ENCODE measurements at places on chromosomes 4 and X.
A peak's percentile ranks its signal among the peaks of the same experiment; 100 is the strongest.

DNA sequence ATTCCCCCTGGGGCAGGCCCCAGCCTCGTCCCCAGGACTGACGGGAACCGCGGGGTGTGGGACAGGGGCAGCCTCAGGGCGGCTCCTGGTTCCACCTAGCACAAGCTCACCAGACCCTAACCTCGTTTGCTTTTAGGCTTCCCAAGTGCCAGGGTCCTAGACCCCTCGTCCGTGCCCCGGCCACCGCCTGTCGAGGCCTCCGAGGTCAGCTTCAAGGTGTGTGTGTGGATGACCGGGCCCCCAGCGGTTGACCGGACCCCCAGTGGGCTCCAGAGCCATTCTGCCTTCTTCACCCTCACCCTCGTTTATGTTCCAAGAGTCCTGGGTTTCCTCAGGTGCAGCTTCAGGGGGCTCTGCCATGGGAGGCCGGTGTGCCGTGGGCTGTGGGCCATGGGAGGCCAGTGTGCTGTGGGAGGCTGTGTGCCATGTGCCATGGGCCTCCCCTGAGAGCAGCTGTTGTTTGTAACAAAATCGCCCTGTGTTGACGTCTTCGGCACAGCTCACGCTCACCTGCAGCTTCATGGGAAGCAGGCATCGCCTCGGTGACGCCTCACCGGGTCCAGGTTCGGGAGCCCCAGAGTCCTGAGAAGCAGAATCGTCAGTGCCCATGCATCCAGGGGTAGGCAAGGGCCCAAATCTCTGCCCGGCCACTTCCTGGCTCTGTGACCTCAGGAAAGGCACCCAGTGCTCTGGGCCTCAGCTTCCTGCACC, 43.0 kb upstream of the HMX1 start:
- no peak for DNase-seq
- H3K36me3 ChIP-seq = no peaks in the 10 kb centered on the region
- H3K27me3 ChIP-seq = no peaks in the 10 kb centered on the region

DNA sequence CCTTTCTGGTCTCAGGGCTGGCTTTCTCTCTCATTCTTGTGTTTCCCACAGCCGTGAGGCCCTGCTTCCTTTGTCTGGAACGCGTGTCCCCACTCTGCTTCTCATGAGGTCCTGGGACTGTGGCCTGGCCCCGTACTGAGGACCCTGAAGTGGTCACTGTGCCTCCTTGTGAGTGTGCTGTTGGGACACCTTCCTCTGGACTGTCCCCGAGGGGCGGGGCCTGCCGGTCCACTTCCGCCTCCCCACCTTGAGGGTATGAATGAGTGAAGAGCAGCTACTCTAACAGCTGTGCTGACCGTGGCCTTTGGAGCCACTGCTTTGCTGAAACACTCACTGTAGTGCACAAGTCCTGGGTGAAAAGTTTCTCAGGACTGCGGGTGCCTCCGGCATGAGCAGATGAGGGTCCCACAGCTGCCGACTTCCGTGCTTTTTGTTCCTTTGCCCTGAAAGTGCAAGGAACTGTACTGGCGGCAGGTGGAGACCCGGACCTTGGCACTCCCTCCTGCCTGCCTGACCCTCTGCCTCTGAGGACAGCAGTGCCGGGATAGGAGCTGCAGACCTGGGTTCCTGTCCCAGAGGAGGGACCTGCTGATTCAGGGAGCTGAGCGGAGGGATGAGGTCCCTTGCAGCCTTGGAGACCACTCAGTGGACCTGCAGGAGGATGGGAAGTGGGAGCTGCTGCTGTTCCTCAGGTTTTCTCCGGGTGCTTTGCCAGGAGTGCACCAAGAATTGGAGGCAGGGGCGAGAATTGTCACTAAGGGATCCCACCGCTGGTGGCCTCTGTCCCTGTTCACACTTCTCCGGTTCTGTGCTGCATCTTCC, 38.0 kb downstream of the HTT-AS start:
- no peaks in the 10 kb centered on the region for H3K27me3 ChIP-seq
- no peak overlapping the region for H3K27ac ChIP-seq
- no peaks in the 10 kb centered on the region for H3K4me1 ChIP-seq
- DNase-seq = no peak
- H3K4me3 ChIP-seq = no peak overlapping the region
- H3K36me3 ChIP-seq = no peaks in the 10 kb centered on the region

DNA sequence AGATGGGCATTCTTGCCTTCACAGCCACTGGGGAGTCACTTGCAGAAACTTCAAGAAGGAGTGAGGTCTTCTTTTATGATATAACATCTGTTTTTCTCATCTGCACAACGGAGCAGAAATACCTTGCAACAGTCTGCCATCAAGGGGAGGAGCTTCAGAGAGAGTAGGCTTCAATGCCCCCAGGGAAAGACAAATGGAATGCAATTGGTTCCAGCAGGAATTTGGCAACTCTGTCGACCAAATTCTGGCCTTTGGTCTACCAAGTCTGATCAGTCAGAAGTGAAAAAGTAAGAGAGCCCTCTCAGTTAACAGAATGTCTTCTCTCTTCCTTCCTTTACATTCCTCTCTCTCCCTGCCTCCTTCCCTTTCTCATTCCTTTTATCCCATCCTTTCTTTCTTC, 229.3 kb downstream of the IDS start:
- no peaks in the 10 kb centered on the region for H3K4me1 ChIP-seq
- DNase-seq = no peak
- H3K27ac ChIP-seq = no peak overlapping the region
- H3K4me3 ChIP-seq = no peak overlapping the region

GRCh38 chr4:15149839-15150592, 147.7 kb downstream of the CPEB2 start:
- H3K4me1 ChIP-seq = peaks cover 9% of the 10 kb centered on the region
- no peak overlapping the region for H3K4me3 ChIP-seq
- H3K27me3 ChIP-seq = no peaks in the 10 kb centered on the region
- peak overlapping the region; percentile 12 for H3K27ac ChIP-seq
- DNase-seq = peak; percentile 53
- no peaks in the 10 kb centered on the region for H3K36me3 ChIP-seq

DNA sequence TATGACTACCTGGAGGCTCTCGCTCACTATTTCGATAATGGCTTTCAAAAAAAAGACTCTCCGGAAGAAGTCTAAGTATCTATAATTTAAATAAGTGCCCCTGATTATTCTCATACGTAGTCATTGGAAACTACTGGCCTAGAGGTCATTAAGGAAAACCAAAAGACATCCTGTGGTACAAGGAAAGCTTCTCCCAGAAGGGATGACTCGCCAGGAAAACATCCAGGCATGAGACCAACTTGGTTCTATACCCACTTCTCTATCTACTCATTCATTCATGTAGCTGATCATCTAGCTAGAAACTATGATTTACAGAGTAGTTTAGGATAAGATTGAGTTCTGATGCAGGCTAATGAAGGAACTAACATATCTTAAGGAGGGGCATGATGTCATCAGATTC, 37.7 kb downstream of the SOX3 start:
- no peak for DNase-seq
- no peaks in the 10 kb centered on the region for H3K27me3 ChIP-seq
- H3K4me3 ChIP-seq = no peak overlapping the region

GRCh38 chr4:129682586-129682985, 586.6 kb downstream of the C4orf33 start:
- H3K4me3 ChIP-seq = no peak overlapping the region
- no peaks in the 10 kb centered on the region for H3K27me3 ChIP-seq
- H3K27ac ChIP-seq = no peak overlapping the region
- peak; percentile 23 for DNase-seq
- no peaks in the 10 kb centered on the region for H3K36me3 ChIP-seq
- no peaks in the 10 kb centered on the region for H3K4me1 ChIP-seq

- no peaks in the 10 kb centered on the region for H3K27me3 ChIP-seq
- H3K4me3 ChIP-seq = no peak overlapping the region
- H3K27ac ChIP-seq = no peak overlapping the region
- no peaks in the 10 kb centered on the region for H3K36me3 ChIP-seq
- DNase-seq = no peak
- H3K4me1 ChIP-seq = no peaks in the 10 kb centered on the region
Measured at GRCh38 chr4:135277980-135278315, 1076.4 kb upstream of the PABPC4L start.

- no peak for DNase-seq
- H3K27ac ChIP-seq = no peak overlapping the region
- H3K27me3 ChIP-seq = no peaks in the 10 kb centered on the region
Measured at GRCh38 chrX:154549766-154550165, 2.3 kb downstream of the IKBKG start.

DNA sequence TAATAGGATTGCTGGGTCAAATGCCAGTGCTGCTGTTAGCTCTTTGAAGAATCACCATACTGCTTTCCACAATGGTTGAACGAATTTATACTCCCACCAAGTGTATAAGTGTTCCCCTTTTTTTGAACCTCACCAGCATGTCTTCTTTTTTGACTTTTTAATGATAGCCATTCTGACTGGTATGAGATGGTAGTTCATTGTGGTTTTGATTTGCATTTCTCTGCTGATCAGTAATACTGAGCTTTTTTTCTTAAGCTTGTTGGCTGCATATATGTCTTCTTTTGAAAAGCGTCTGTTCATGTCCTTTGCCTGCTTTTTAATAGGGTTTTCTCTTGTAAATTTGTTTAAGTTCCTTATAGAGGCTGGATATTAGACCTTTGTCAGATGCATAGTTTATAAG, 14.8 kb downstream of the USP38 start:
- H3K27ac ChIP-seq = no peak overlapping the region
- peaks cover 10% of the 10 kb centered on the region for H3K36me3 ChIP-seq
- no peak for DNase-seq
- H3K27me3 ChIP-seq = no peaks in the 10 kb centered on the region
- no peak overlapping the region for H3K4me3 ChIP-seq
- H3K4me1 ChIP-seq = no peaks in the 10 kb centered on the region

DNA sequence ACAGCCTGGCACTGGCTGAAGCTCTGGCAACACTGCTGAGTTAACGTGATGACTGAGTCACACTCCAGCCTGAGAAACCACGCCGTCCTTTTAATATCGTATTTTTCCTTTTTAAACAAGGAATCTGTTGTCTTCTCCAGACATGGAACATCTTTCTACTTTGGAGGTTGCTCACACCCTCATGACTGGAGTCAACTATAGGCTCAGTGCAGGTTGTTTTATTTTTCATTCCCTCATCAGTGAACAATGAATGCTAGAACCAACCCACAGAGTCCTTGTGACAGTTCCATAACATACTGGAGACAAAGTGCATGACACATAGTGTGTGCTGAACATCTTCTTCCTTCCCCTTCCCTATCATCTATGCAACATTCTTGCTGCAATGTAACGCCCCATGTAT, 76.8 kb upstream of the CPEB2 start:
- no peaks in the 10 kb centered on the region for H3K27me3 ChIP-seq
- no peaks in the 10 kb centered on the region for H3K36me3 ChIP-seq
- no peak for DNase-seq
- no peaks in the 10 kb centered on the region for H3K4me1 ChIP-seq
- H3K27ac ChIP-seq = no peak overlapping the region

DNA sequence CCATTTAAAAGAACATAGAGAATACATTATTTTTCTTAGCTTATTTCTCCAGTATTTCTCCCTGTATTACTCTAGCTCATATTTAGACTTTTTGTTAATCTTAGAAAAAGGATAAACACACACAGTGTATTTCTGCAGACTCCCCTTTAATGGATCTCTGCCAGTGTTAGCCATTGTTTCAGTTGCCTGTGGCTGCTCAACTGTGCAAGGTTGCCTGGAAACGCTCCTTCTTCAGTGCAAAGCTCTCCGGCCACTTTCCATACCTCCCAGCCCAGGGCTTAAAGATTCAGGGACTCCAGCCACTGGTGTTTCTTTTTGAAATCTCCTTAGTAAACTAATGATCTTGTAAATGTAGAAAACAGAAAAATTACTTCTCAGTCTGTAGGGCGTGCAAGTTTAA, 104.9 kb downstream of the SLIT2 start:
- H3K4me1 ChIP-seq = no peaks in the 10 kb centered on the region
- no peak overlapping the region for H3K4me3 ChIP-seq
- H3K36me3 ChIP-seq = no peaks in the 10 kb centered on the region

GRCh38 chrX:38887222-38887621, 86.0 kb downstream of the MID1IP1 start:
- no peak overlapping the region for H3K4me3 ChIP-seq
- H3K4me1 ChIP-seq = peaks cover 3% of the 10 kb centered on the region
- H3K27ac ChIP-seq = no peak overlapping the region
- H3K27me3 ChIP-seq = no peaks in the 10 kb centered on the region

DNA sequence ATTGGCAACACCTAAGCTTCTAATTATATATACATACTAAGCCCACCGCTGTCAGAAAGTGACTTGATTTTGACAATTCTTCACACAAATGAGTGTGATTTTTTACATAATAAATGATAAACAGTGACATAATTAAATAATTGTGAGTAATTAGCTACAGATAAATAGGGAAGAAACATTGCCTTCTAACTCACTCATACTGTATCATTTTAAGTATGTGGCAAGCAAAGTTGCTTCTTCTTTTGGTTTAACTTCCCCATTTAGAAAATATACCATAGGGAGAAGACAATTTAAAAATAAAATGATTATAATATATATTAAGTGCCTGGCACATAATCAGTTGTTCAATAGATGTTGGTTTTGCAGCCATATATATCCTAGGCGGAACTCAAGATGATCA, 644.2 kb downstream of the FSTL5 start:
- DNase-seq = no peak
- no peaks in the 10 kb centered on the region for H3K4me1 ChIP-seq
- no peak overlapping the region for H3K4me3 ChIP-seq
- H3K36me3 ChIP-seq = no peaks in the 10 kb centered on the region
- H3K27ac ChIP-seq = no peak overlapping the region

DNA sequence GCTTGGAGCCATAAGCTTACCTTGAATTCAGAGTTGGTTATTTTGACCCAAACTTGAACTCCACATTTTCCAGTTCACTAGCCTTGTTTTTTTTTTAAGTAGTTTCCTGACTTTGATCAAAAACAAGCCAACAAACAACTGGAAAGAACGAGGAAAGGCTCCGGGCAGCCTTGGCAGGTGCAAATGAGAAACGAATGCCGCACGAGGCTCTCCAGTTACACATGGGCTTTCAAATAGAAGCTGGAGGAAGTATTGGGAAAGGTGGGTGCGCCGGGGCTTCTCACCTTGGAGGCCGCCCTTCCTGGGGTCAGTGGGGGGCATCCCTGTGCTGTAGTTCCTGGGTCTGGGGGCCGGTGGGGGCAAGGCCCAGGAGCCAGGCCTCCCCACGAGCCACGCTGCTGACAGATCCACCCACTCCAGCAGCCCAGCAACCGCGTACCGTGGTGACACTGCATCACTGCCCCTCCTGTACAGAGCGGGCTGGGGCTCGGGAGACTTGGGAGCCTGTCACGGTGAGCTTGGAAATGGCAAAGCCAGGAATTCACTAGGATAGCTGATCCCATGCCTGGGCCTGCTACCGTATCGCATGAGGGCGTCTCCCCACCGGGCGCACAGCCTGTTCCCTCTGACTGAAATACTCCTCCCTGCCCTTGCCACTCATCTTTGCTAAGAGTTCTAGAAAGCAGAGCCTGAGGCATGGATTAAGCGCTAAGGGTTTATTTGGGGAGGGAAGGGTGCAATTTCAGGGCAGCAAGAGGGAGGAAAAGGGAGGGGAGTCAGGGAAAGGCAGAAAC, 50.9 kb upstream of the ADRA2C start:
- no peak overlapping the region for H3K27ac ChIP-seq
- no peaks in the 10 kb centered on the region for H3K27me3 ChIP-seq
- no peaks in the 10 kb centered on the region for H3K36me3 ChIP-seq
- no peaks in the 10 kb centered on the region for H3K4me1 ChIP-seq
- no peak overlapping the region for H3K4me3 ChIP-seq
- DNase-seq = no peak

- no peaks in the 10 kb centered on the region for H3K27me3 ChIP-seq
- H3K36me3 ChIP-seq = no peaks in the 10 kb centered on the region
- no peak overlapping the region for H3K4me3 ChIP-seq
Measured at GRCh38 chr4:135240796-135241195, 1039.2 kb upstream of the PABPC4L start.
